ENCODE measurements at places on chromosomes 7 and 10.

DNA sequence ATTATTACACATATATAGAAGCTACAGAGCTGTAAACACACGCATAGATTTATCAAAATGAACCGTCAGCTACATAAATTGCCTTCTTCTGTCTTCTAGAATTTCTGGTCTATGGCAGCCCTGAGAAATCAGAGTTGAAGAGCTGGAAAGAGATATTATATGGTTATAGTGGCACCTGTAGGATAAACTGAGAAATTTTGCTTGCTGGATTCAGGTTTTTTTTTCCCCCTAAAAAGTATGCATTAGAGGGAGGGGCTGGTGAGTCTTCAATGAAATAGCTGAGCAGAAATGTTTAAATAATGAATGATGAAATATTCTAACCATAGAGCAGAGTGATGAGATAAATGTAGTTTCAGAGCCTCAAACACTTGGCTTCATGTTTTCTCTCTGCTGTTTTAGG lies 78.0 kb upstream of the DYNC1I1 start:
- no peak for DNase-seq

- no peak for DNase-seq
Measured at GRCh38 chr7:85021101-85021704, 165.7 kb downstream of the SEMA3D start.

DNA sequence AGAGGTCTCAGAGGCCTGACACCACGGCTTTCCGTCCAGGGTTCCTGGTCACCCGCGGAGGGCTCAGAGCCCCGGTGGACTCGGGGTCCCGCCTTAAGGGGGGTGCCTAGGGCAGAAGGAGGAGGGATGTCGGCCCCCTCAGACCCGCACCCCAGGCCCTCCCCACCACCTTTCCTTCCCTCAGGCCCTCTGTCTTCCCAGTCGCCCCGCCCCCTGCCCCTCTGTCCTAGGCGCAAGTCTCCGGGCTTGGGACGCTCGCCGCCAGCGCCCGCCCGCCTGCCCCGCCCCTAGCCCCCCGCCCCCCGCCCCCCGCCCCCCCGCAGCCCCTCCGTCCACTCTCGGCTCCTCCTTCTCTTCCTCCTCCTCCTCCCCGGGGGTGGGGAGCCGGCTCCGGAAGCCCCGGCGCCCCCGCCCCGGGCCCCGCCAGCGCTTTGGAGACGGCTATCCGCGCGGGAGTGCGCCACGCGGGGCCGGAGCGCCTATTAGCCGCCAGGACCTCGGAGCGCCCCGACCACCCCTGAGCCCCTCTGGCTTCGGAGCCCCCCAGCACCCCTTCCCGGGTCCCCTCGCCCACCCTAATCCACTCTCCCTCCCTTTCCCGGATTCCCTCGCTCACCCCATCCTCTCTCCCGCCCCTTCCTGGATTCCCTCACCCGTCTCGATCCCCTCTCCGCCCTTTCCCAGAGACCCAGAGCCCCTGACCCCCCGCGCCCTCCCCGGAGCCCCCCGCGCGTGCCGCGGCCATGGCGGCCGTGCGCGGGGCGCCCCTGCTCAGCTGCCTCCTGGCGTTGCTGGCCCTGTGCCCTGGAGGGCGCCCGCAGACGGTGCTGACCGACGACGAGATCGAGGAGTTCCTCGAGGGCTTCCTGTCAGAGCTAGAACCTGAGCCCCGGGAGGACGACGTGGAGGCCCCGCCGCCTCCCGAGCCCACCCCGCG lies at the start of gene AEBP1:
Gene AEBP1, plus strand, starts transcription at position 423 of the 937 bp plus-strand sequence. Its CDS starts 321 bp downstream, at position 744.
- no peak for DNase-seq

GRCh38 chr10:110460111-110460809 lies 37.4 kb upstream of the DUSP5 start:
- DNase-seq: no peak

DNA sequence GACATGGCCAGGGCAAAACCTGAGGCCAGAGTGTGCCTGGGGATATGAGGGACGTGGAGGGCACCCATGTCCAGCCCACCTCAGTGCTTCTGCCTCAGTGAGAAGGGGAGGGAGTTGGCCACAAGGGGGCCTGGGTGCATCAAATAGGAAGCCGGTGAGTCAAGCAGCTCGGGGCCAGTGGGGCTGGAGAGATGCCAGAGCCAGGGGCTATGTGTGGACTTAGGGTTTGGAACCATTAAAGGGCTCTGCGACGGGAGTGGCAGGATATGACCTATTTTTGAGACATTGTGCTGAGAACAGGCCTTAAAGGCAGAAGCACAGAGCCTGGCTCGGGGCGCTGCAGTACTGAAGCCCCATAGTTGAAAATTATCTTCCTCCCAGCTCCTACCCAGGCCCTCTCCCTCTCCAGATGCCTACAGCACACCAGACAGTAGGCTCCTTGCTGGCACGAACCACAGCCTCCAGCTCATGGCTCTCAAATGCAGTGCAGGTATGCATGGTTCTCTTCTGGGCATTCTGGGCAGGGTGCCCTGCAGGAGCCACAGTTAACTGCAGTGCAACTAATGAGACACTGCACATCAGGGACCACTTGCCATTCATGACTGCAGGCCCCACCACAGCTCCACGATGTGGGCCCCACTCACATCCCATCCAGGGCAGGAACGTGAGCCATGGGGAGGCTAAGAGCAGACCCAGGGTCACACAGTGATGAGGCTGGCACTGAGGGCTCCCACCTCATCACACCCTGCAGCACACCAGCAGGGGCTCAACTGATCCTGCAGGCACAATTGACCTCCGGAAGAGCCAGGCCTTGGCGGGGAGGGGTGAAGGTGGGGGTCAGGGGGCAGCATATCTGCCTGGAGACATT lies 7.2 kb upstream of the PGAM2 start:
- no peak for DNase-seq

- no peak for DNase-seq
Measured at GRCh38 chr7:25578991-25579777, 350.9 kb upstream of the NPVF start.

DNA sequence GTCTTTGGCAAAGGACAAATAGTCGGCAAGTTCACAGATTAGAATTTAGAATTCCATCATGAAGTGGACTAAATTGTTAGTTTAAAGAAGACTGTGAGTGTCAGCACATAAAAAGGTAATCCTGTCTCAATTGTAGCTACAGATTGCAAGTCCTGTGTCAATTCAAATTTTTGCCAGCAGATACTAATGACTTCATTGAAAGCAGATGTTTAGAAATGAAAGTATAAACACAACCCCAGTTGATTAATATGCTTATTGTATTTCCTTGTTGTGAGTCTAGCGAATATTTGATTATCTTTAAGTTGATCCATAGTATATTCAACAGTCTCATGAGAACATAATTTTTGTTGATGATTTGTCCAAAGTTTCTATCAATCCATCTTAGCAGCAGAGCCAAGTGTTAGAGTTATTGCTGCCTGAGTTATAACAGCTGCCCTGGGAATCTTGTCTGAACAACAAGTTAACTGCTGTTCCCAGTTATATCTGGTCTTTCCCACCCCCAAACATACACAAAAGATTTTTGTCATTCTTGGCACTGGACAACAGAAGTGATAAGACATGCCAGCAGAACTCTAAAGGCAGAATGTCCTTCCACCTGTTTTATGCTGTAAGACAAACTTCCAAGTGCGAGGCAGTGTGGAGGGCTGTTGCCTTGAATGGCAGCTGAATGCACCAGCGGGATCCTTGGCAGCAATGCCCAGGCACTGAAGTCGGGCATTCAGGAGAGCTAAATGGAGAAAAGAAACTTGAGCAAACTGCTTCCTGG lies 21.3 kb upstream of the HERPUD2 start:
- peak; percentile 67 for DNase-seq

GRCh38 chr10:80598084-80598798 lies 60.5 kb downstream of the SH2D4B start:
- no peak for DNase-seq

DNA sequence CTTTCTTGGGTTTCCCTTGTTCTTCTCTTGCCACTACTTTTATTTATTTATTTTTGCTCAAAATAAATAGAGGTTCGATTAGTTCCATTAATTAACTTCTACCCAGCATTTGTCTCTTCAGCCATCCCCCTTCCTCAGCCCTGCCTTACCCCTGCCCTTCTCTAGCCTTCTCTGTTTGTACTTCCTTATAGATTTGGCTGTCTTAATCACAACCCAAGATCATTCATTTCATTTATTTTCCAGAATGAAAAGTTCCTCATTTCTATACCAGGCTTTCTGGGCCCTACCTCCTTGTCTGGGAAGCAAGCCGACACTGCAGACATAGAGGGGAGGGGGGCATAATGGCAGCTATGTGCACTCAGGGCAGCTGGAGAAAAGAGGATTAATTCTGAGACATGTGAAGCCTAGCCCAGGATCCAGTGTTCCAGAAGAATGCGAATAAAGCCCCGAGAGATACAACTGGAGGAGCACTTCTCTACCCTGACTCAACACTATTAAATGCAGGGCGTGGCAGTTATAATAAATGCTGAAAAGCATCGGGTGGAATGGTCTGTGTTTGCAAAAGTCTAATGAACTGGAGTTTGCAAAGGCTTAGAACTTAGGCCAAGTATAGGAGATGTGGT lies 6.4 kb upstream of the PDCD4 start:
- no peak for DNase-seq

GRCh38 chr7:56087445-56087844 lies 5.3 kb downstream of the PHKG1 start:
- DNase-seq: no peak

GRCh38 chr7:37377231-37377630 lies 71.4 kb downstream of the ELMO1 start:
- DNase-seq: no peak

GRCh38 chr10:68957654-68958053 lies 1.7 kb downstream of the DDX21 start:
- DNase-seq: no peak

GRCh38 chr7:85566095-85566794 lies 379.4 kb upstream of the SEMA3D start:
- DNase-seq: no peak

- DNase-seq: no peak
Measured at GRCh38 chr7:21256310-21256877, 171.5 kb upstream of the SP4 start.

DNA sequence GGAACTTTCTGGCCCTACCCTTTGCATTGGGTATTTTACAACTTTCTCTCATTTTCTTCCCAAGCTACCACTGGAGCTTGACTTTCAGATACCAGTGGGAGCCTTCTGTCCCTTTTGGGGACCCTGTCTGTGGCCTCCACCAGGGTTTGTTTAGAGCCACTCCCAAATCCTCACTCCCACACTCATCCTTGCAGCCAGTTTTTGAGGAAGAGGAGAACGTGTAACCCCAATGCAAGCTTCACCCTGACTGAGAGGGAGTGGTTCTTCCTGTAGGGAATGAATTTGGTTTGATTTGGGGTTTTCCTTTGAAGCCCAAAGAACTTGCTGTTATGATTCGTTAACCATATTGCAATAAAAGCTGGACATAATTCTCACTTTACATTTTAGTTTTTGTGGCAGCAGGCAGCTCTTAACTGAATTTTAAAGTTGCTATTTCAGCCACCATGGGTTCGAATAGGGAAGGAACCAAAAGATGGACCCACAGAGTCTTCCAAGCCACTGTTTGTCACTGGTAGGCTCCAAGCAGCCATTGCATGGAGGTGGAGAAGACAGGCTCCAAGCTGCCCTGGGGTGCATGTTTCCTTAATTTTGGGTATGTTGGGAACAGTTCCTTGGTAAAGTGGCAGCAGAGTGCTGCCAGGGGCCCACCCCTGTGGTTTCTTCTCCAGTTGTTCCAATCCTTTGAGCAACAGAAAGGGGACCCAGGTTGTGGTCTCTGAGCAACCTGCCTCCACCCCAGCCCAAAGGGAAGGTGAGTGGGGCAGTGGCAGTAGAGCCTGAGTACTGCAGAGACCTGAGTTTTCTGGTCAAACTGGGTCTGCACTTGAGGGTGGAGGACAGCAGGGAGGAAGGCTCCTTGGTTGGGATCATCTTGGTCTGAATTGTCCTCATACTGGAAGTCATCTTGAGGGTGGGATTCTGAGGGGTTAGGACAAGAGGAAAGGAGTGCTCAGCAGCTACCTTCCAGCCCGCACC lies 5.1 kb downstream of the EVX1 start:
- no peak for DNase-seq

- DNase-seq: no peak
Measured at GRCh38 chr10:110725801-110726630, 81.9 kb downstream of the RBM20 start.

DNA sequence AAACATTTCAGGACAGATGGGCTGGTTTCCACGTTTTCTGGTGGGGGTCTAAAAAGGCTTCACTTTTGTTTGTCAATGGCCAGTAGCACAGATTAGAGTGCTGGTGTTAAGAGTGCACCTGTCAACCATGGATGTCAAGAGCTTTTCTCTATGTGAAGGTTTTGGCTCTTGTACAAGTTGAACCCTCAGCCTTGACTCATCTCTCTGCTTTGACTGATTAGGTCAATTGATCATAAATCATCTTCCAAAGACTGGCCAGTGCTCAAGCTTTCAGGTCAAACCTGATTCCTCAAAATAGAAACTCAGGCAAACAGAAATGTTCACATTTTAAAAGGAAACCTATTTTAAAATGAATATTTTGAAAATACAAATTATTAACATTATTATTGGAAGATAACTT lies 59.6 kb upstream of the SP4 start:
- DNase-seq: no peak

DNA sequence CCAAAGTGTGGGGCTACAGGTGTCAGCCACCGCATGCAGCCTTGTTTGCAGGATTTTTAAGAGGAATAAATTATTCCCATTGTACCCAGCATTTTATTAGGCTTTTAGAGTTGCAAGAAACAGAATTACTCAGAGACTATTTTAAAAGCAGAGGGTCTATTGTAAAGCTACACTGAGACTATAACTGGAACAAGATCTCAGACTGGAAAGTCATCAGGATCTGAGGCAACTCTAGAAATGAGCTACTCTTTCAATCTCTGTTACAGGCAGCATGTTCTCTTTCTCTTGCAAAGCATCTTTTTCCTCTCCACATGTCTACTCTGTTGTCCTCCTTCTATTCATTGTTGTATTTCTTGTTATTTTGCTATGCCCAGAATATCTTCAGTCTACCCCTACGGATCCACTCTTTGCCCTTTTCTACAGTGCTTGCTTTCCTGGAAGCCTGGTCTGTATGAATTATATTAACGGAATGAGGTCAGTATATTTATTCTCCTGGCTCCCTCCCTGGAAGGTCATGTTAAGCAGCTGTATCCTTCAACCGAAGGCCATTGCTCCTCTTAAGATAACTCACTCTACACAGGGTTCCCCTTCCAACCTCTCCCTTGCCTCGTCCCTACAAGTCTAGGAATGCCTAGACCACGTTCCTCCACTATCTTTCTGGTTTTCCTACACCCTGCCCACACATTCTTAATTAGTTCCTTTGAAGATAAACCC lies 27.7 kb upstream of the MICU1 start:
- DNase-seq: no peak

- peak; percentile 39 for DNase-seq
Measured at GRCh38 chr7:497946-498655, 21.5 kb downstream of the PDGFA start.

DNA sequence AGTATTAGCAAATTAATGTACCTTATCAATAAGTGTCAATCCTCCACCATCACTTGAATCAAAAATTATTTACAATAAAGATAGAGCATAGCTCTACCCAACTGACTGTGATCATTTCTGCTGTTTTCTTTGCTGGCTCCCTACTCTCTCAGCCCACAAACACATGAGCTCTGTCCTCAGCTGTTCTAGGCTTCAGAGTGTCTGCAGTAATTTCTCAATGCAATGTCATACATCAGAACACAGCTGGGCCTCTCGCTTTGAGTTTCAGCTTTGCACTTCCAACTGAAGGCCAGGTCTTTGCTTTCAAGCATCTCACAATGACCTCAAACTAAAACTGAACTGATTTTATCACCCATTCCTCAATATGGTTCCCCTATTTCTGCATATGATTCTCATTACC lies 55.7 kb downstream of the RNF133 start:
- no peak for DNase-seq
